ENCODE measurements at places on chromosomes 5 and 9. TPM values are rescaled to one million over a fixed set of nuclear protein-coding genes. Genes with fewer than 3 reads are reported as not detected.

- ATAC-seq, result peak; percentile 19
These were observed 2.0 kb downstream of the HAVCR2 start for GRCh38 chr5:157106630-157107461.

The WDR38 gene
- not detected for total RNA-seq

The LVRN gene
- total RNA-seq, result 3.0 TPM

The PCDHB6 gene
- 1.8 TPM for total RNA-seq

- no peak for ATAC-seq
These were observed 54.1 kb upstream of the FYB1 start for GRCh38 chr5:39273314-39273954.

DNA sequence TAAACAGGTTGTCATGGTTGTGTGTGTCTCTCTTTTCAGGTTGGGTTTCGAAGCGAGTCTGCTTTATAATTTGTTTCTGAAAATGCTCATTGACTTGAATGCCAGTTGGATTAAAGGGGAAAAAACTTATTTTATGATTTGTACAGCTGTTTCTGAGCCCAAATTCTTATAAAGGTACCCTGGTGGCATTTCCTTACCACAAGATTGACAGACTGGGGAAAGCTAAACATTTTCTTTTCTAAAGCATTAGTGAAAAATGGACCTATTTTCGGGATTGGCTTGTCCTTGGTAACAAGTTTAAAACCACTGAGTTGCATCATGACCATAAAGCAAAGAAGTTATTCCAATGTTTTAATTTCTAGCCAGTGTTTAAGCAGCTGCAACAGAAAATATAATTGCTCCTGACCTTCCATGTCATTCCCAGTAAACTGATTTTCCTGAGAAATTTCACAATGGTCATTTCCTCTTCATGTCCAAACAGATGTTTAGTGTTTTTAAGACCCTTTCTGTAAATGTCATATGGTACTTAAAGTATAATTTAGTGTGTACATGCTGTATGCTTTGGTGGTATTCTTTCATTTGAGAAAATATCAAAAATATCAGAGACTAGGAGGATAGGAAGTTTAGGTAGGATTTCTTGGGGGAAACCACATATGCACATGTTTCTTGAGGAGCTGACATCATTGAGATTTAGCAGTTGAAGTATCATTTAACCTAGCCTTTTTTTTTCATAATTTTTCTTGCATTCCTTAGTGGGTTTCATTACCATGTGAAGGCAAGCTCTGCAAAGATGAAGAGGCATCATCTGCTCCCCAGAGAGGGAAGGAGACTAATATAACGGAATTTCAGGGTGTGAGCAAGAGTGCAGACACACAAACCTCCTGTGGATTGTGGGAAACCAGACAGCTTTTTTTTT, 667.1 kb upstream of the RGMB start:
- ATAC-seq, result no peak

The GDA gene
- not detected for total RNA-seq

Data from gastroesophageal sphincter (tissue), 4 donors.